Kidney (tissue), 22 donors: ENCODE measurements at places on chromosomes 1 and 21. TPM values are rescaled to one million over a fixed set of nuclear protein-coding genes. Genes with fewer than 3 reads are reported as not detected.

LCE1A gene
- not detected for total RNA-seq

SEMA4A gene
- total RNA-seq, result 45.9 TPM

TCHH gene
- total RNA-seq, result 0.13 TPM

OR2AK2 gene
- total RNA-seq, result not detected

DNA sequence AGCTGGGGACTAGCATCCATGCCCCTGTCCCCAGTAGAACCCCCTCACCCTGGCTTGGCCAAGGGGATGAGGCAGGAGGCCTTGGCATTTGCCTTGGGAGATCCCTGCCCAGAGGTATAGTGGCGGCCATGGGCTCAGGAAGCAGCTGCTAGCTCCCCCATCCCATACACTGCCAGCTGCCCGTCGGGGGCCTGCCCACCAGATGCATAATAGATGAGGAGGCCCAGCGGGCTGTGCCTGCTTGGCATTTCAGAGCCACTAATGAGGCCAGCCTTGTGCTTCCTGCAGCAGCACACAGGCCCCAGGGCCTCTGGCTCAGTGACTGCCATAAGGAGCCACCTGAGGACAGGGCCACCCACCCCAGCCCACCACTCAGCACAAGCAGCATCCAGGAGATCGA lies 23.6 kb downstream of the RAP1GAP start:
- H3K27ac ChIP-seq, result no peak overlapping the region
- no peak for DNase-seq
- H3K36me3 ChIP-seq, result peaks cover 2% of the 10 kb centered on the region
- H3K27me3 ChIP-seq, result no peaks in the 10 kb centered on the region
- no peak overlapping the region for H3K4me3 ChIP-seq

- H3K4me3 ChIP-seq, result no peak overlapping the region
- H3K36me3 ChIP-seq, result no peaks in the 10 kb centered on the region
- H3K4me1 ChIP-seq, result peaks cover 40% of the 10 kb centered on the region
- H3K27me3 ChIP-seq, result no peaks in the 10 kb centered on the region
- H3K27ac ChIP-seq, result no peak overlapping the region
- DNase-seq, result no peak
These were observed 34.6 kb downstream of the GADD45A start for GRCh38 chr1:67719329-67720196.

DNA sequence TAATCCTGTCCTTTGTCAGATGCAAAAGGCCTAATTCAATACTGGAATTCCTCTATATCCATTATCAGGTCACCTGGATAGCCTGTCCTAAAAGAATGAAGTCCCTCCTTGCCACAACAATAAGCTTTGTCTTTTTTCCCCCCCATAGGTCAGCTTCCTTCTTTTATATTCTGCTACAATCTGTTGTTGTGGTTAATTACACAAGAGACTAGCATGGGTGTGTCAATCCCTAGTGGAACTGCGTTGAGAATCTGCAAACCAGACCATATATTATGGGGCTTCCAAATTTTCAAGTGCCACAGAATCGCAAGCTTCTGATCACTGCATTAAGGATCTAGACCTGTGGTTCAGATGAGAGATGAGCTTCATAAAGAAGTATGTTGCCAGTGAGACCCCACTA lies 349.6 kb downstream of the SMYD3 start:
- H3K27me3 ChIP-seq, result no peaks in the 10 kb centered on the region
- DNase-seq, result no peak
- H3K36me3 ChIP-seq, result no peaks in the 10 kb centered on the region

GRCh38 chr1:228045871-228046270 lies 36.6 kb upstream of the ARF1 start:
- no peaks in the 10 kb centered on the region for H3K36me3 ChIP-seq
- H3K4me1 ChIP-seq, result no peaks in the 10 kb centered on the region
- no peaks in the 10 kb centered on the region for H3K27me3 ChIP-seq
- H3K27ac ChIP-seq, result no peak overlapping the region
- DNase-seq, result no peak
- H3K4me3 ChIP-seq, result no peak overlapping the region

- H3K36me3 ChIP-seq, result no peaks in the 10 kb centered on the region
- no peak for DNase-seq
- peaks cover 2% of the 10 kb centered on the region for H3K4me1 ChIP-seq
- H3K4me3 ChIP-seq, result peak overlapping the region; percentile 65
- H3K27ac ChIP-seq, result peak overlapping the region; percentile 100
These were observed 12.2 kb upstream of the SPEN start for GRCh38 chr1:15835205-15835740.

- no peaks in the 10 kb centered on the region for H3K36me3 ChIP-seq
- H3K4me1 ChIP-seq, result no peaks in the 10 kb centered on the region
- no peak overlapping the region for H3K4me3 ChIP-seq
- DNase-seq, result no peak
These were observed 21.3 kb upstream of the MAPKAPK2 start for GRCh38 chr1:206663362-206663761.

DNA sequence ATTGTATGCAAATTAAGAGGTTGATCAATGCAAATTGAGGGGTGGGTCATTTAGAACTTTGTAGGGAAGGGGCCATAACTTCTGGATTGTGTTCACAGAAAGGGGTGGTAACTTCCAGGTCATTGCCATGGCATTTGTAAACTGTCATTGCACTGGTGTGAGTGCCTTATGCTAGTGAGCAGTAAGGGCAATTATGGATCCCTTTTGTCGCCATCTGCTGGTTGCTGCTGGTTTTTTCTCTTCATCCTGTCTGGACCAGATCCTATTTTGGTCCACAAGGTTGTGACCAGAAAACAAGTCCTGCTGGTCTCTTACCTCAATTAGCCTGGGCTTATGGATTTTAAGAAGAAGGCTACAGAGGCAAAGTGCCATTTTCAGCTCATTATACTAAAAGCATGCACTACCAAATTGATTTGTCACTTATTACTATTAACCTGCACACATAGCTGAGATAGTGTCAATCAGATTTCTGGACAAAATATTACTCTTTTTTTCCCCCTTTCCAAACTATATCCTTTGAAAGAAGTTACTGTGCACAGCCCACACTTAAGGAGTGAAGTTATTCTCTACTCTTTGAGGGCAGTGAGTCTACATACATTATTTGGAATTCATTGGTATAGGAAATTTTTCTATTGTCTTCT lies 196.2 kb downstream of the ZC3H11B start:
- no peaks in the 10 kb centered on the region for H3K36me3 ChIP-seq
- H3K27me3 ChIP-seq, result no peaks in the 10 kb centered on the region
- no peak overlapping the region for H3K4me3 ChIP-seq

DNA sequence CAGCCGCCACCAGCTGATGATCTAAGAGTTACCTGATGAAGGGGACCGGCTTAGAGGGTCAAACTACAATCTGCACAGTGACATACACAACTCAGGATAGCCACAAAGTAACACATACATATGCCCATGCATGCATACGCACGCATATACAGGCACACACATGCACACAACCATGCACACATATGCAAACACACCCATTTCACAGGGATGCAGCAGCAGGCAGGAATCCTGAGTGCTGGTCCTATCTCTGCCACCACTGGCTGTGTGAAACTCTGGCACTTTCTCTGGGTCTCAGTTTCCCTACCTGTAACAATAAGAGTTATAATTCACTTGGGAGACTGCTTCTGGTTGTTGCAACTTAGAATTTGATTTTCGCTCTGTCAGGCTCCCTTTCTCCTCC lies 520.2 kb downstream of the PTPRU start:
- H3K27me3 ChIP-seq, result no peaks in the 10 kb centered on the region
- peaks cover 13% of the 10 kb centered on the region for H3K4me1 ChIP-seq
- H3K27ac ChIP-seq, result no peak overlapping the region
- no peaks in the 10 kb centered on the region for H3K36me3 ChIP-seq
- H3K4me3 ChIP-seq, result no peak overlapping the region
- DNase-seq, result no peak

DNA sequence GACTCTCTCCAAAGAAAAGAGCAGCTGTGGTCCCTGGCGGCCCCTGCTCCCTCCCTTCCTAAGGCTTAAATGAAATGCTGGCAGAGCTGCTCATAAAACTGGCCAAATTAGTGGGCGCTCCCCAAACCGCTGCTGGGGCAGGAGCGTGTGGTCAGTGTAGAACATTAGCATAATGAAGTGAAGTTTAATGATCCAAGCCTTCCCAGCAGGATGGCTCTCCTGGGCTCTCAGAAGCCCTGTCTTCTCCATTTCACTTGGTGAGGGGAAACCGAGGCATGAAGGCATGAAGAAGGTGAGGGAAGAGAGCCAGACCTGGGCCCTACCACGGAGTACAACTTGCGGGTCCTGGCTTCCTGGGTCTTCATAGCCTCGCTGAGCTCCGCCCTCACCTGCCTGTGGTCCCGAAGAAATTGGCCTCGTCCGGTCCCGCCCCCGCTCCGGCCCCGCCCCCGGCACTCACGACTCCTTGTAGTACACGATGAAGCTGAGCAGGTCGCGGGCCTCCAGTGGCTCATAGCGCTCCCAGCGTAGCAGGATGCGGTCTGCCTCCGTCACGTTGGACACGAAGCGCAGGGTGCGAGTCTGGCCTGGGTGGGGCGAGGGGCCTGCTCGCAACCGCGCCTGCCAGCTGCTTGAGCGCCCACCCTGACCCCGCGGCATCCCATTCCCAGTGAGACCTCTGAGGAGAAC lies 10.3 kb downstream of the INSRR start:
- H3K36me3 ChIP-seq, result no peaks in the 10 kb centered on the region
- peak; percentile 70 for DNase-seq
- no peak overlapping the region for H3K27ac ChIP-seq
- peaks cover 17% of the 10 kb centered on the region for H3K27me3 ChIP-seq

- no peaks in the 10 kb centered on the region for H3K36me3 ChIP-seq
- no peak overlapping the region for H3K27ac ChIP-seq
- H3K4me3 ChIP-seq, result no peak overlapping the region
- DNase-seq, result no peak
- no peaks in the 10 kb centered on the region for H3K4me1 ChIP-seq
These were observed 98.1 kb downstream of the KCTD3 start for GRCh38 chr1:215665215-215665614.

DNA sequence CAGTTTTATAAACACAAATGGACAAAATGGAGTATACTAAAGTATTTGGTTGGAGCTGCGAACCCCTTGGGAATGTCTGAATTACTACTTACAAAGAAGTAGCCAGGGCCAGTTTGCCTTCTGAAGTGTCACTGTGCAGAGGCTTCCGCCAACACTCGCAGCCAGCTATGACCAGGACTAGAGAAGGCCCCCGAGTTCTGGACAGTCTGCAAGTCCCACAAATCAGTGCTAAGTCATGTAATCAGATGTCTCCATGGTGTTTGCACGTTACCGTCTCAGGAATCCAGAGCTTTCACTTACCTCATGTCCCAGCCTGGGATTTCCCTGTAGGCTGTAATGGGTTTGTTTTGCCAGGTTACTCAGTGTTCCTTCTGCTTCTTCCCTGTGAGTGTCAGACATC lies 106.6 kb upstream of the SPAG17 start:
- no peak for DNase-seq
- no peak overlapping the region for H3K27ac ChIP-seq
- no peaks in the 10 kb centered on the region for H3K4me1 ChIP-seq

- H3K4me1 ChIP-seq, result peaks cover 46% of the 10 kb centered on the region
- no peak overlapping the region for H3K4me3 ChIP-seq
- H3K27me3 ChIP-seq, result no peaks in the 10 kb centered on the region
- H3K36me3 ChIP-seq, result no peaks in the 10 kb centered on the region
- DNase-seq, result no peak
These were observed 40.6 kb downstream of the MAPKAPK2 start for GRCh38 chr1:206725109-206725963.

GRCh38 chr1:21865609-21865942 lies 53.5 kb downstream of the LDLRAD2 start:
- H3K27ac ChIP-seq, result no peak overlapping the region
- no peaks in the 10 kb centered on the region for H3K27me3 ChIP-seq
- H3K4me1 ChIP-seq, result no peaks in the 10 kb centered on the region

DNA sequence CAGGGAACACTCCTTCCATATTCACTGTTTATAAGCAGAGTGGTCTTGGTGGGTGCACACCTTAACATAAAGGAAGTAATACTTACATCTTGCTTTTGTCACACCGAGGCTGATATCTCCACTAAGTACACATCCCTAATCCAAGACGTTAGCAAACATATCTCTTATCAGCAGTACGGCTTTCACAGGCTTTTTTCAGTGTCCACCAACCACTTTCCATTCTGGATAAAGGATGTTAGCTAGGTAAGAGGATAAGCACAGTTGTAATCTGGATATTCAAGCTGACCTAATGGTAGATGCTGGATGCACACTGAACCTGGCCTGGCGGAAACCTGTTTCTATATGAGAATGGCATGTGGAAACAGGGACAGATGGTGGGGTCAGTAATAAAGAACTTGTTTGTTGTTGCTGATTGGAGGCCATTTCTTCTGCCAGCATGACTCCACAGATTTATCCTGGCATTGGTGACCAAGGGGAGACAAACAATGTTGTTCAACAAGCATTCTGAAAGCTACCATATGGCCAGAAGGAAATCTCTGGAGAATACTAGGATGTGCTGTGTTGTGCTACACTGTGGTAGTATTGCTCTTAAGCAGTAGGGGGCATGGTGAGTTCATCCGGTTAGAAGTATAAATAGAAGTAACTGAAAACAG lies 416.4 kb downstream of the PTBP2 start:
- DNase-seq, result no peak
- no peaks in the 10 kb centered on the region for H3K27me3 ChIP-seq
- H3K4me3 ChIP-seq, result no peak overlapping the region
- H3K27ac ChIP-seq, result no peak overlapping the region

DNA sequence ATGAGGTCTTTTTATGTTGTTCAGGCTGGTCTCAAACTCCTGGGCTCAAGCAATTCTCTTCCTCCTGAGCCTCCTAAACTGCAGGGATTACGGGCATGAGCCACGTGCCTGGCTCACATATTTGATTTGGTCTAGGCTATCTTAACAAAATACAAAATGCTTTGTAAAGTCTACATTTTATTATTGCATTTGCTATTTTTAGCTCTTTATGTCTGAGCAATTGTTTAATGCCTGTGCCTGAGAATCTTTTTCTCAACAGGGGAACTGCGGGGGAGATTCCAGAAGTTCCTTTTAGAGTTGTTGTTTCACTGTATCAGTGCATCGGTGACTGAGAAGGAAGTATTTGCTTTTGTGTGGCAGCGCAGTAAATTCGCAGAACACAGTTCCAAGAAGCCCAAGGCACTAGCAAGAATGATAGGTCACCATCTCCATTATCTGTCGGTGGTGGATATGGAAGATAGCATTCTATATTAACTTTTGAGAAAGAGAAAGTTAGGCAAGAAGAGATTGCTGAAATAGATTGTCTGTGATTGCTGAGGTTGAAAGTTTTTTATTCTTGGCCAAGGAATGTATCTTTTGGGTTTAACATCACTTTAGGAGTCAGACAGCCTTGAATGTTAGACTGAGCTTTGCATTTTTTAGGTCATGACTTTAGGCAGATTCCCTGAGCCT lies 167.3 kb downstream of the PDE4B start:
- H3K27ac ChIP-seq, result no peak overlapping the region
- H3K36me3 ChIP-seq, result no peaks in the 10 kb centered on the region
- DNase-seq, result no peak
- no peaks in the 10 kb centered on the region for H3K27me3 ChIP-seq
- H3K4me3 ChIP-seq, result no peak overlapping the region

- H3K27ac ChIP-seq, result no peak overlapping the region
- H3K4me3 ChIP-seq, result no peak overlapping the region
- H3K27me3 ChIP-seq, result no peaks in the 10 kb centered on the region
These were observed 4.4 kb upstream of the ELOVL1 start for GRCh38 chr1:43372172-43372571.
